ENCODE measurements at places on chromosomes 3 and 15.
A peak's percentile ranks its signal among the peaks of the same experiment; 100 is the strongest.

- DNase-seq: no peak
Observed at GRCh38 chr3:52487050-52487787, 7.9 kb upstream of the STAB1 start.

DNA sequence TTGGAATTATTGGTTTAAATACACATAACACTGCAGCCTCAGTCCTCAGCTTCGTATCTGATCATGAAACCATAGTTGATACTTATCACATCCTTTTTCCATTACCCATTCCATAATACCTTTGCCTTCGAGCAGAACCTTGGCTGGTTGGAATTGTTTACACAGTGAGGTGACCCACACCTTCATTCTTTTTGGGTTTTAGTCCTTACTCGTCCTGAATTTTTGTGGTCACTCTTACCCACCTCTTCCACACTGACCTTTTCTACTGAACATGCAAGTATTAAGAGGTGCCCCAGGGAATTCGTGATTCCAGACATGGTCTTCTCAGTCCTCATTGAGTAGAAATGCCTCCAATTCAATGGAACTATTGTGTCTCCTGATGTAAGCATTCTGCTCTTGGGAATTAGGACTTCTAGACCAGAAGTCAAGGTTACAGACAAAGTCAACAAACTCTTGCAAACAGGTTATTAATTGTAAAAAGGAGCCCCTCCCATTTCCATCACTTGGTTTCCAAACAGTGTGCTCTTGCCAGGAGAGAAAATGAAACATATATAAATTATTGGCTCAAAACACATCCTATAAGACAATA is 37.7 kb downstream of the SCN11A start:
- DNase-seq: no peak

GRCh38 chr3:28973609-28974008 is 307.3 kb upstream of the RBMS3 start:
- DNase-seq: no peak

GRCh38 chr15:29103824-29104565 is 165.6 kb downstream of the NSMCE3 start:
- DNase-seq: peak; percentile 57

- no peak for DNase-seq
Observed at GRCh38 chr3:36991923-36992805, 767 bp downstream of the EPM2AIP1 start.

- no peak for DNase-seq
Observed at GRCh38 chr3:9864200-9864927, 15.7 kb downstream of the CIDEC start.

DNA sequence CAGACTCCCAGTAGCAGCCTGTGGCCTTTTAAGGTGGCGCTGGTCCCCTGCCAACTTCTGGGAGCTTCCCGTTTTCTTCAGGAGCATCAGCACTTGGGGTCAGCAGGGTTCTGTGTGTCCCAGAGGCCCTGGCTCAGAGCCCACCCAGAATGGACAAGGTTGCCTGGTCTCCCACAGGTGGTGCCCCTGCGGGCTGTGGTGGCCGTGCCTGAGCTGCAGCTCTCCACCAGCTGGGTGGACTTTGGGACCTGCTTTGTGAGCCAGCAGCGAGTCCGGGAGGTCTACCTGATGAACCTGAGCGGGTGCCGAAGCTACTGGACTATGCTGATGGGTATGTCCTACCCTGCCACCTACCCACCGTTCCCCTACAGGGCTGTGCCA is 15.5 kb downstream of the ACAA1 start:
- DNase-seq: peak; percentile 47

GRCh38 chr3:42666577-42666998 is 13.1 kb downstream of the ZBTB47 start:
- no peak for DNase-seq

- no peak for DNase-seq
Observed at GRCh38 chr15:25671132-25671531, 192.0 kb downstream of the ATP10A start.

DNA sequence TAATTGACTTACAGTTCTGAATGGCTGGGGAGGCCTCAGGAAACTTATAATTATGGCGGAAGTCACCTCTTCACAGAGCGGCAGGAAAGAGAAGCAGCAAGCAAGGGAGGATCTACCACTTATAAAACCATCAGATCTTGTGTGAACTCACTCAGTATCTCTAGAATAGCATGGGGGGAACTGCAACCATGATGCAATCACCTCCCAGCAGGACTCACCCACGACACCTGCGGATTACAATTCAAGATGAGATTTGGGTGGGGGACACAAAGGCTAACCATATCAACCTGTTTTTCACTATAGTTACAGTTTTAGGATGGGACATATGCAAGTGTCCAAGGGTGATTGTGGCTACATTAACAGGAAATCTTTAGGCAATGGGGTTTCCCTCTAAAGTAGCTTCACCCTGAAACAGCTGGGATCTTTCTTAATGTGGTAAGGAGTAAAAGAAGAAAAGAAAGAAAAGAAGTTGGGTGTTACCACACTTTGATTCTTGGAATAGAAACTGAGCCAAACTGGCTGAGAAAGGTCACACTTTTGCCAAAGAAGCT is 453.8 kb downstream of the OTOL1 start:
- DNase-seq: no peak

GRCh38 chr3:48433472-48434118 is 3.7 kb upstream of the PLXNB1 start:
- peak; percentile 86 for DNase-seq

- peak; percentile 87 for DNase-seq
Observed at GRCh38 chr15:32687556-32687955, 30.2 kb upstream of the GREM1 start.

DNA sequence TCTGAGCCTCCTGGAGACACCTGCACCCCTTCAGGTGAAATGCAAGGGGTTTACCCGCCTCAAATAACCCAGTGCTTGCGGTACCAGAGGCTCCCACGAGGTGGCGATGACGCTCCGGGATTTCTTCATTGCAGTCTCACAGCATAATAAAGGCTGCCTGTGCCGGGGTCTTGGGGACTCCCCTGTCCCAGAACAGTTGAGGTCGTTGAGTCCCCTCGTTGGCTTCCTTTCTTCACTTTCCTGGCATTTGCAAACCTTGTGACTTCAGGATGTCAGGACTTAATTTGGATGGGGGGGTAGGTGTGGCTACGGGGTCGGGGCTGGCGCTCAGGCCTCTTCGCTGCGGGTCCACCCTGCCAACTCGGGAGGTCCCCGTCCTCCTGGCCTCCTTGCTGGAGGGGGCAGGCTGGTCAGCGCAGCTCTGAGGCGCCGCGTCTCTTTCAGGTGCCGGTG is 1.3 kb downstream of the GNAT1 start:
- no peak for DNase-seq

DNA sequence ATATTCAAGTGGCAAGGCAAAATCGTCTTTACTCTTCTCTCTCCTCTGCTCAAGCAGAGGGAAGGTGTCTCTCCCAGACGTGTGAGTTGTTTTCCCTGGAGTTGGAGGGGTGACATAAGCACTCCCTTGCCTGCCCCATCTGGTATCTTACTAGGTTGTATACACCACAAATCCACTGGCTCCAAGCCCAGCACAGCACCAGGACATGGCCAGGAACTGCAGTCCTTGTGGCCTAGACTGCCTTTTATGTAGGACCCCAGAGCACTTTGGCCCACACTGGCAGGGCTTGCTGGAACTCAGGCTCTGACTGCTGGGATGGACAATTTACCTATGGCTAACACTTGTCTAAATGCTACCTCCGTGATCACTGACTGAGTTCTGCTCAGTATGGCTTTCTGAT is 34.0 kb downstream of the DZIP3 start:
- DNase-seq: no peak

DNA sequence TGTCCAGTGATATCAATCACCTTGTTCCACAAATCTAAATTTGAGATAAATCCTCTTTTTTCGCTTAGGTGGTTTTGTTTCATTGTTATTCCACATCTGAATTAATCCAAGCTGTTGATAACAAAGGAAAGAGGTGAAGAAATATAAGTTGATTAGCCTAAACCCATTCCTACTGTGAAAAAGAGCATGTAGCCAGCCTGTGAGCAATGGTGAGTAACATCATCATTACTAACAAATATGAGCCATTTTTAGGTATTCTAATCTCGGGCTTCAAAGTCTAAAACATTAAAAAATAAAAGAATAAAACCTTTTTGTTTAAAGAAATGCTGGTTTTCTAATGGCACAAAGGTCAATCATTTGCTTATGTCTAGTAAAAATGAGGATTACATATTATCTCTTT is 52.1 kb upstream of the P3H2 start:
- no peak for DNase-seq
